ENCODE measurements at places on chromosomes 11 and 22.

- no peak for DNase-seq
These were observed 11.4 kb downstream of the ACO2 start for GRCh38 chr22:41480397-41480735.

- no peak for DNase-seq
These were observed 2.3 kb downstream of the CYB5R3 start for GRCh38 chr22:42646569-42647525.

DNA sequence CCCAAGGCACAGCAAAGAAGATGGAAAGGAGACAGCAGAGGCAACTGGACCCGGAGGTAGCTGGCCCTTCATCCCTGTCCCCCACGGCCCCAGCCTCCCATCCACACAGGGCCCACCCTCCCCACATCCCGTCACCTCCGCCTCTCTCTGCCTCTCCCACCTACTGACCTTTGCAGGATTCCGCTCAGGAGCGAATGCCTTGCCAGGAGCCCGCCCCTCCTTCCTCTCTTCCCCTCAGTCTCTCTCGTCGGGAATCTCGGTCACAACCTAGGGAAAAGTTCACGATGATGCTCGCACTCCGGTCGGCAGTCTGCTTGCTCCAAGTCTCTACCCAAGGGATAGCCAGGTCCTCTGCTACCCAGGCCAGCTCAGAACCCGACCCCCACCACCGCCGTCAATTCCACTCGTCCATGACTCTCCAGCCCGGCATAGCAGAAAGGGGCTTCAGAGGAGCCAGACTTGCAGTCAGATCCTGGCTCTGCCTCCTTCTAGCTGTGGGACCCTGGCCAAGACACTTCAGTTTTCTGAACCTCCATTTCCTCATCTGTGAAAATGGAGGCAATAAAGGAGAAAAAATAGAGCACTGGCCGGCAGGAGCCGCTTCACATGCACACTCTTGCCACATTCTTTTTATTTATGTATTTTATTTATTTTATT lies 10.2 kb downstream of the AHNAK start:
- no peak for DNase-seq

DNA sequence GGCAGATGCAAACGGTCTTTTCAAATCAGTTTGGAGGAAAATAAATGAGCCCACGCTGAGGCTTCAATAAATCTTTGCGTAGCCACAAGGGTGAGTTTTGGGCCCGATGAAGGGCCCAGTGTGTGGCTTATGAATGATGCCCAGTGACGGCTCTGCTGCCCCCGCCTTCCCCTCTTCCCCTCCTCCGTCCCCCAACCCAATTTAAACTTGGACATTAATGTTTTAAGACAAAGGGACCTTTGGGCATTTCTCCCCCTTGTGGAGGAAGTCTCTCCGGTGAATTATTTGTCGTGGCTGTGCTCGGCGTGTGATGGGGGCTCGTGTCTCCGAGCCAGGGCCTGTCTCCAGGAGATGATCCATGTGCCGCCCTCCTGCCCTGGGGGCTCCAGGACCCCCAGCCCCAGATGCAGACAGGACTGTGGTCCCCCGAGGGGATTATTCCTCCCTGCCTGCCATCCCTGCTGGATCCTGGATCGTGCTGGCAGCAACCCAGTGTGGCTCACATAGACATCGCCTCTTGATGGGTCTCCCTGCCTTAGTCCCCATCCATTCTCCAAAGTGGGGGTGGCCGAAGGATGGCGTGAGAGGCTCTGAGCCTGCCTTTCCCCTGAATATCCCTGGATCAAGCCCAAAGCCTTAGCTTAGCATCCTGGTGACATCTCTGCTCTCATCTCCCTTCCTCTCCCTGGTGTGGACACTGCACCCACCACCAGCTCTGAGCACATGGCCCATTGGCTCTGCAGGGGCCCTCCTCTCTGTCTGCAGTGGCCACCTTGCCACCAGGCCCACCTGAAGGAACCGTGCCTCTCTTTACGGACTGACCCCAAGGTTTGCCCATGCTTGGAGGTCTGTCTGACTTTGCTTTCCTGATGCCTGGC lies 56.4 kb downstream of the SMIM38 start:
- DNase-seq: no peak

GRCh38 chr22:30396871-30397655 lies at the start of gene SEC14L2:
Gene SEC14L2, plus strand, starts transcription at chr22:30397018. Its CDS starts 99 bp downstream, at chr22:30397117.
- DNase-seq: peak; percentile 72
